ENCODE measurements at places on chromosomes 1 and 21.

- DNase-seq, result no peak
Measured at GRCh38 chr1:161737625-161738024, 12.0 kb upstream of the DUSP12 start.

DNA sequence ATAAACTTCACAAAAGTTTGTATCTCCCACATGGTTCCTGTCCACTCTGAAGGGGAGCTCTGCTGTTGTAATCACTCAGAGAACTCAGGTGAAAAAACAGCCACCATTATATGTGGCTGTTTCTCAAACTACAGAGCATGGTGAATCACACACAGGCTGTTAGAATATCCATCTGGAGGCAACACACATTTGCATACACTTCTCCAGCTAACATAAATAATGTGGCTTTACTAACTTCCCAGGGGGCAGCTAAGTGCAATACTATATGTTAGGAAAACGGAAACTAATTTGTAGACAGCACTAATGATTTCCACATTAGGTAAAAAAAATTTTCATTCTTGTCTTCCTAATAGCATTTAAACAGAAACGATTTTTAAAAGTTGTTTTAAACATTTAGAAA is 49.3 kb downstream of the PTGFR start:
- no peak for DNase-seq

DNA sequence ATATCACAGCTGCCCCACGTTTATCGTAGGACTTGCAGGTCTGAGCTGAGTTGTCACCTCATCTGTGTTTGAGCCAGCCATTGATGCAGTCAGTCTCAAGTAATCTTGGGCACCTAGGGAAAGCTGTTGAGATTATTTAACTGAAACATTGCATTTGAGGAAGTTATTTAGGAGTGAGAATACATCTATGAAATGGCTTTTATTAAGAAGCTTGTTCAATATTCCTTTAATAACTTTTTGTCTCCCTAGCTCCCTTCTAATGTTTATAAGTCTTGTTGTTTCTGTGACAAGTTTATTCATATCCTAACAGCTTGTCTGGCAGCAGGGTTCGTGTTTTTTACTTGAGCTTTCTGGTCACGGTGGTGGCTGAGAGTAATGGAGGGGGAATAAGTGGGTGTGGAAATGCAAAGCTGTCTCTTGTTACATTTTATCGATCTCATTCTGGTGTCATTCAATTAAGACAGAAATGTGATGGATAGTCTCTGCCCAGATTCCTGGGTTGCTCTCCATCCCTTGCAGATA is 555.9 kb downstream of the USP25 start:
- no peak for DNase-seq

DNA sequence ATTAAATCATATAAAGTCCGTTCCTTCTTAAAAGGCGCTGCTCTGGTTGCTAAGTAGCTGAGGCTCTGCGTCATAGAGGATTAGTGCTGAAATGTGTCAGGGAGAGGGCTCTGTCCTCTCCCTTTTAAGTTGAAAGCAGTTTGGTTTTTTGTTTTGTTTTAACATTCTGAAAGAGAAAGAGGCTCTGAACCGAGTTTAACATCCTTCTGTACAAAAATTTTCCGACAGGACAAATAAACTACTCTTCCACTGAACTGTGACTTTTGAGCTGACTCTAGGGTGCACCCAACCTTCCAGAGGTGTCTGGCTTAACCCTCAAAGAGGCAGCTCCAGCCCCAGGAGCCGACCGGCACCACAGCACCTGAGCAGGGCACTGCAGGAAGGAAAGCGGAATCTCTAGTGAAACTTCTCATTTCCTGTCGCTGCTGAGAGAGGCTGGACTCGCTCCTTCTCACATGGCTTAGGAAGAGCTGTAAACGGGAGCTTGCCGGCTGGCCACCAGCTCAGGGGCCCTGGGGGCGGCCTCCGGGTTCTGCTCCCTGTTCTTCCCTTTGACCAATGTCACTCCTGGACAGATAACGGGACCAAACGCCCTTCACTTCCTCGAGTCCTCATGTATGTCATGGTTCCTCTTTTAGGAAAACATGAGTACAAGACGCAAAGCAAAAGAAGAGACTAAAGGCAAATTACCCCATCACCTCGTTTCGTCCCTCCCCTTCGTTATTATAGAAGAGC is 1.2 kb downstream of the VAV3 start:
- peak; percentile 68 for DNase-seq

DNA sequence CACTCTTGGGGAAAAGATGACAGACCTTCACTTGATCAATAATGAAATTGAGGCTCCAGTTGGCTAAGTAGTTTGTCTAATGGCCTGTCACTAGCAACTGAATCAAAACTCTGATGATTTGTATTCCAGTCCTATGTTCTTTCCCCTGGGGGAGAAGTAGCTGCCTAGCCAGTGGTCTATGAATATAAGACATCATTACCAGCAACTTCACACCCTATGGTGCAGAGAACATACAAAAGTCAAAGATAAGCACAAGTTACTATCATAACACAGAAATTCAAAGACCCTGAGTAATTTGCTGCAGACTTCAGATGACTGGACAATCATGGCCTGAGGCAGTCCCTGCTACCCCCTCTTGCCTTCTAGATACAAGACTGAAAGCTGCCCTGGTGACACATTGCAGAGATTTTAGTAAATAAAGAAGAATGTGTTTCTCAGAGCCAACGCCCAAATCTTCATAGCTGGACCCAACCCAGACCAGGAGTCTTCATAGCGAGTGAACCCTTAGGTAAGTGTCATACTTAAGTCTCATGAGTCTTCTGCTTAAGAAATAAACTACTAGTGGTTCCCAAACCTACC is 993 bp downstream of the PDZK1 start:
- no peak for DNase-seq

DNA sequence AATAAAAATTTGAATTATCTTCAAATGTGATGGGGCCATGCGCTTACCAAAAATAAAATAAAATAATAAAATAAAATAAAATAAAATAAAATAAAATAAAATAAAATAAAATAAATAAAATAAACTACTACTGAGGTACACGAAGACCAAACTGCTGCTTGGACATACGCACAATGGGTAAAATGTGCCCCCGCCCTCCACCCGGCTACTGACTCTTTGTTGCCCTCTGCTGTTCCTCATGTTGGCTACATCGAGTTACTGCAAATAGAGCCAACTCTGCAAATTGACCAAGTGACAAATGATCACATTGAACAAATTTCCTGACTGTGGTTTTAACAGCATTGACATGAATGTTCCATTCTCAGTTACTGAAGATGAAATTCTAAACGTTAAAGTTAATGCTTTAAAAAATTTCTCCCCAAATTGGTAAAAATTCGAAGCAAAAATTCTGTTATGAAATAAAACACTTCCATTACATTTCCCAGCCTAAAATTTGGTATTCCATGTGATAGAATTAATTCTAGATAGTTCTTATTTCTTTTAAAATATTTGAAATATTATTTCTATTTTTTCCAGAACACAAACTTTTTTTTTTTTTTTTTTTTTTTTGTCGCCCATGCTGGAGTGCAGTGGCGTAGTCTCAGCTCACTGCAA is 18.8 kb upstream of the MAP1LC3C start:
- DNase-seq, result peak; percentile 38

GRCh38 chr1:193181536-193181935 is 4.9 kb downstream of the B3GALT2 start:
- no peak for DNase-seq

GRCh38 chr1:54861070-54861761 is 25.8 kb downstream of the DHCR24 start:
- no peak for DNase-seq

DNA sequence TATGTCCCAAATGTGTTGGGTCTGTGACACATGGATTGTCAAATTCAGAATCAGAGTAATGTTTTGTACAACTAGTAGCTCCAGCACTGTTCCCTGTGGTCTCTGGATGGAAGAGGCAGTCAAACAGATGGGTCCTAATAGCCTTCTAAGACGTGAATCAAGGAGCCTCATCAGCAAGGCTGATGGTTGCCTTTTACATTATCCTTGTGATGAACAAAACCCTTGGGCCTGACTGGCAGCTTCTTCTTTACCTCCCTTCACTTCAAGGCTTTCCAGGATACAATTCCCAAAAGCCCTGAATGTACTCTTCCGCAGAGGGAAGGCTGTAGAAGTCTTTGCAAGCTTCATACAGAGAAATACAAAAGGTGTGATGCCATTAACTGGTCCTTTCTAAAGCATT is 633.3 kb downstream of the USP25 start:
- no peak for DNase-seq

GRCh38 chr1:7247791-7248548 is 462.7 kb downstream of the CAMTA1 start:
- DNase-seq, result no peak
